Activated T-helper 1 cell treated with anti-CD3 and anti-CD28 coated beads, Interleukin-2, amount 50 U/mL, for 16 hours (primary cell): ENCODE measurements at places on chromosomes 5 and 9.

GRCh38 chr5:21398511-21398910, 1410.5 kb upstream of the CDH18 start:
- DNase-seq: no peak

DNA sequence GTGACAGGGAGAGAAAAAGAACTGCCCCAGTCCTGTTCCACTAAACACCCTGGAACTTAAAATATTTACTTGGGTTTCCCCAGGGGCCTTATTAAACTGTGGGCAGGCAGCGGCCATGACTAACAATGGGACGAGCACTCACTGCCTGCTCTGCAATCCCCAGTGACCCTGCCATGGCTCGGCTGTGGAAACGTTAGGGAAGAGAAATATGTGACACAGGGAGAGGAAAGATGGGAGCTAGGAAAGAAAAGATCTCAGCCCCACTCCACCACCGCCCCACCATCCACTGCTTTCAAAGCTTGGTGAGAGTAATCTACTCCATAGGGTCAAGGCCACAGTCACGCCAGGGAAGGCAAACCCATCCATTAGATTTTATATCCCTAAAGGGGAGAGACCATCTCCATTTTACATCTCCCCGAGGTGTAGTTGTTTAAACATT, 117.6 kb downstream of the EFNA5 start:
- no peak for DNase-seq

DNA sequence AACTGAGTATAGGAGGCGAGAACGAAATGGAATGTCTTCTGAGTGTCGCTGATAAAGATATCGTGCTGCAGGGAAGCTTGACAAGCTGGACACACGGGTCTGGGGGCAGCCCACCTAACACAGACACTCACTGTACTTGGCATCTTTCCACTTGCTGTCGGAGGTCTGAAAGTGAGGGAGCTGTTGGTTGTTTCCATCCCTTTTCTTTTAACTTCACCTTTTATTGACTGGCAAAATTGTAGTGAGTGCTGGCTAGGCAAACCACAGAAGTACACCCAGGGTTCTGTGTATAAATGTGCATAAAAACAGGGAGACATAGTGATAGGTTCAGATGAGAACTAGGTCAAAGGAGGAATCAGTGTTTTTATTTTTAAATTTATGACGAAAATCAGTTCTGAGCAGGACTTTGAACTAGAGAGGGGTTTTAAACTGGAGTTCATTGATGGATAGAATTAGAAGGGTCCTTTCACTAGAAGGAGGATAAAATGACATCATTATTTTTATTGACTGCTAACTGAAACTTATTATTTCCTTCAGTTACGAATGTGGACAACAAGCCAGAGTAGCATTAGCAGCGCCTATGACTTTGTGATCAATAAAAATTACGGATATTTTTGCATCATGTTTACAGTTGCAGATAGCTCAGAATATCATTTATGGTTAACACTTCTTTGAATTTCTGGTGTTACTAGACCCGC, 817 bp downstream of the GAPVD1 start:
- DNase-seq: no peak

GRCh38 chr9:28951945-28952344, 1378.7 kb upstream of the C9orf72 start:
- no peak for DNase-seq

DNA sequence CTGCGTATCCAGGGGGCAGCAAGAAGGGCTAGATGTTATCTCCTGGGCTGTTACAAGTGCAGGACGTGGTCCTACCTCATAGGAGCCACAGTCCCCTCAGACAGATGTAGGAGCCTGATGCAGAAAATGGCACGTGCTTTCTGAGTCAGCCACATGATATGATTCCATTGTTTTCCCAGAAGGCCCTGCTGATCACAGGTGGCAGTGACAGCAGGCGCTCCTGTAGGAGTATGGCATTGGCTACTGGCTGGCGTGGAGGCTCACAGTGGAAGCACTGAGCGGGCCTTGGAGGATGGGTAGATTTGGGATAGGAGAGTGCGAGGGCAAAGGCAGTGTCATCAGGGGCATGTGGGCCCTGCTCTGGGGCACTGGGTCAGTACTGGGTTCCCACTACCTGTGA, 21.9 kb downstream of the USP20 start:
- no peak for DNase-seq

DNA sequence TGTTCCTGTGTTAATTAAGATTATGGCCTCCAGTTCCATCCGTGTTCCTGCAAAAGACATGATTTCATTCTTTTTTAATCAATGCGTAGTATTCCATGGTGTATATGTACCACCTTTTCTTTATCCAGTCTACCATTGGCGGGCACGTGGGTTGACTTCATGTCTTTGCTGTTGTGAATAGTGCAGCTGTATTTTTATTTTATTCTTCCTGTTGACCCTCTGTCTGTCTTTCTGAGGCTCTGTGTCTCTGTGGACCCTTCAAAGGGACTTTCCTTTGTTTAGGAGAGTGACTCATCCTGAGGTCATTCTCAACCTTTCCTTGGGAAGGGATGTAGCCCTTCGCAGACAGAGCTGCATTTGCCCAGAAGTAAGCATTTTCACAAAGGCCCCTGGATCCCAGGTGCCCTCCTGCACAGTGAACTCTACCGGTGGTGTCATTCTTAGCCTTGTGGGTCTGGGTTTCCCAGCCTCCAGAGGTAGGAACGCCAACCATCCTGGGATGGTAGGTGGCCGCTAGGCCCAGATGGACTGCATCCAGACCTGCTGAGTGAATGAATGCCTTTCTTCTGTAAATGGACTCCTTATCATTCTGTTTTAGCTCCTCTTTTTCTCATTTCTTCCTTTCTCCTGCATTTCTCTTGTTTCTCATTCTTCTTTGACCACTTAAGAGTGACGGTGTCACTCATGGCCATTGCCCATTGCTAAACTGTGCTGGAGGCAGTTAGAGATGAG, 22.4 kb downstream of the TRIO start:
- no peak for DNase-seq

DNA sequence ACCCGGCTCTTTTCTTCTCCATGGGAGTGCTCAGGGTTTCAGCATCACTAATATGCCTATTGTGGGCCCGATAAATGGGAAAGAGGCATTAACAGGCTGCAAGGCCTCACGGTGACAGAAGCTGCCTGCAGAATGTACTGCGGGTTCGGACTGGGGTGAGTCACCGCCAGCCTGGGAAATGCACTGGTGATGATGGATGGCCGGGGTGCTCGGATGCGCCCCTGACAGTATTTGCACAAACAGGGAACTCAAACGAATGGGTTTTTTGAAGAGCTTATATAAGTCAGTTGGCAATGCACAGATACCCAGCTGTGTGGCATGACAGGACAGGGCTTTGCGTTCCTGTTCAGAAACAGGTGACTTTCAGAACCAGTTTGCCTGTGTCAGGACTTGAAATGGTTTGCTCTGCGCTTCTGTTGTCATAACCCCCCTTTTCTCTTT, 42.0 kb upstream of the PITX1 start:
- no peak for DNase-seq

GRCh38 chr5:150502847-150503246, 5.1 kb upstream of the NDST1 start:
- no peak for DNase-seq
